KG1 (cell line): ENCODE measurements at places on chromosomes 6 and 20.

- DNase-seq: no peak
These were observed 9.6 kb downstream of the GMEB2 start for GRCh38 chr20:63617092-63617875.

DNA sequence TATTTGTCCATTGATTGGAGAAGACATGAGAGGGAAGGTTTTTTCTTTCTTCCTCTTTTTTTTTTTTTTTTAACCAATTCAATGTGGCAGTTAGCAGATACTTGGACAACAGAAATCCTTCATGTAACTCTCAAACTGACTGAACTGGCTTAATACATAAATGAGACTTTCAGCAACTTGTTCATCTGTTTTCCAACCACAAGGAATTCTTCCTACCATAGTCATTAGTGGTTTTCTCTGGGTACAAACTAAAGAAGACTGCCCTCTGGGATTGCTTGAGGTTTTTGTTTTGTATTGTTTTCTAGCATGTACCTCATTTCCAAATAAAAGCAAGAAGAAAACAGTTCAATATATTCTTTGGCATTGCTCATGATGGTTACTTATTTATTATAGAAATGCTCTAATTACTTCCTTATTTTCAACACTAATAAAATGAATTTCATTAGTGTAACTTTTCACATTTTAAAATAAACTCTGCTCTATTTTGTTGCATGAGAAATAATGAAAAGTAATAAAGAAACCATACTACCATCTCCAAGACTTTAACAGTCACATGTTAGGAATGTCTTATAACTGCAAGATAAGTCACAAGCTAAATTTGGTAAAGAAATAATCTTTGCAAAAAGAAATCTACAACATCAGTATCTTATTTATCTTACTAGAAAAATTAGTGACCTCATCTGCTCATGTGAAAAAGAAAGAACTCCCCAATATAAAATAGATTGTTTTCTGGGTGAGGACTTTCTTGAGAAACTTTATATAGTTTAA, 52.0 kb downstream of the ME1 start:
- no peak for DNase-seq

- DNase-seq: no peak
These were observed 71.6 kb downstream of the TFAP2A start for GRCh38 chr6:10343320-10343719.

DNA sequence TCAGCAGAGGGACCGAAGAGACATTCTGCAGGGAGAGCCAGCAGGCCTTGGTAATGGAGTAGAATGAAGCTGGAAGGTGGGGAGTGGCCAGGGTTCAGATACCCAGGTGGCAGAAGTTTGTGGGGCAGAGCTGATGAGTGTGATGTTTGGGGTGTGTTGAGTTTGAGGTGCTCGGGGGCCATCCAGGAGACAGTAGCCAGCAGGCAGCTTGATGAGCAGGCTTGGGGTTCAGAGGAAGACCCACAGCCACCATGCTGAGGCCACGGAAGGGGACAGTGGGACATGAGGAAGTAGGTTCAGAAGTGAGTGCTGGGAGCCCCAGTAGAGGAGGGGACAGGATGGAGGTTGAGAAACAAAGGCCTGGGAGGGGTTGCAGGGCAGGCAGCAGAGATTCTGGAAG, 11.1 kb upstream of the FOXS1 start:
- DNase-seq: no peak

- no peak for DNase-seq
These were observed 71.4 kb downstream of the ARID1B start for GRCh38 chr6:156848533-156848932.

DNA sequence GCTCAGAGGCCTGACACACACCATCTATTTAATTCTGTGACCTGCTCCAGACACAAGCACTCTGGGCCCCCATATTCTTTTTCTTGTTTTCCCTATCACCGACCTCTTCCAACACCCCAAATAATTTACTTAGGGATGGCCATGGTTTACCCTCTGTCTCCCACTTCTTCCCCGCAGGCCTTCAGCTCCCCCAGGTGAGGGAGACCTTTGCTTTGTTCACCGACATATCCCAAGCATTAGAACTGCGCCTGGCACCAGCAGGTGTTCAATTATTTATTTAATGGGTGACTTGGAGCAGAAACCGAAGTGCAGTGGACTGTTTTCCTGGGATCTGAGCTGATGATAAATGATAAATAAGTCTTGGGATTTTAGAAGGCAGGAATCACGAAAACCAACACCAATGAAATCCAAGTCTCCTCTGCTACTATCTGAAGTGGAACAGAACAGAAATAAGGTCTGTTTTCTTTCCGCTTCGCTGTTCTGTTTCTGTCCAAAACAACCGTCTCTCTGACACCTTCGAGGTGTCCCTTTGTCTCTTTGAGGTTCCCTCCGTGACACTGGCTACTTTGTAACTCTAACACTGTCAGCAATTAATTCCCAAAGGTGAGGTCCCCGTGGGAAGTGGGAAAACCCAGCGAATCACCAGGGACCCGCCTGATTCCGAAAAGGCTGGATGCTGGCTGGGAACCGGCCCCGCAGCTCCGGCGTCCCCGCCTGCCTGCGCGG, 1.1 kb upstream of the RIN2 start:
- DNase-seq: no peak

GRCh38 chr20:25065072-25065624, 7.2 kb upstream of the ACSS1 start:
- no peak for DNase-seq

GRCh38 chr6:7119272-7119801, 11.6 kb downstream of the RREB1 start:
- no peak for DNase-seq

DNA sequence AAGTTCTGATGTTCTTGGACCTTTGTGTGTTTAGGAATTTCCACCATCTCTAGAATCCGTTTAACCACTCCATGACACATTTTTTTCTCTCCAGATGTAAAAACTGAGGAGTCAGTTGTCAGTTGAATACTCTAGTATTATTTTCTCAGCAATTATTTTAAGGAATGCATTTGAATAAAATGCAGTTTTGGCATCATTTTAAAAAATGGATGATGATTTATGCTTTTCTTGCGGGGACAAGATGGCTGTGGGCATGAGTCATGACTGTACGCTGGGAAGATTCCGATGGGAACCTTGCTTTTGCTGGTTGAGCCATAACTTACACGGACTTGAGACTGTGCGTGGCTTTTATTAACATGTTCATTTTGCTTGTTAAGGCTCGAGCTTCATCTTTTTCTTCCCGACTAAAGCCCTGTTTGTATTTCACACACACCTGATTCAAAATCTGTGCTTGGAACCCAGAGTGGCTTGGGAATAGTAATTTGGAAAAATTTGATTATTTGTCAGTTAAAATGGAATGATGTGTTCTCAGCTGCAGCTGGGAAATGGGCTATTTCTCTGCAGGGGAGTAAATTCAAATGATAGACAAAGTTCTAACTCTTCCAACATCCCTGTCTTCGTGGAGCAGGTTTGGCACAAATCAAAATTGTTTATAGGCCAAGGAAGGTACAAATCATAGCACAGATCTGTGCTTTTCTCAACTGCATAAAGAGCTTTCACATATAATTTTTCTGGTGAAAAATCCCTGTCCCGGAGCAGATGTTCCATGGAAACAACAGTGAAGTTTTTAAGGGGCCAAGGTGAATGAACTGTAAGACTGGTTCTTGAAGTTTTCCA, 470.5 kb upstream of the JAG1 start:
- DNase-seq: no peak

DNA sequence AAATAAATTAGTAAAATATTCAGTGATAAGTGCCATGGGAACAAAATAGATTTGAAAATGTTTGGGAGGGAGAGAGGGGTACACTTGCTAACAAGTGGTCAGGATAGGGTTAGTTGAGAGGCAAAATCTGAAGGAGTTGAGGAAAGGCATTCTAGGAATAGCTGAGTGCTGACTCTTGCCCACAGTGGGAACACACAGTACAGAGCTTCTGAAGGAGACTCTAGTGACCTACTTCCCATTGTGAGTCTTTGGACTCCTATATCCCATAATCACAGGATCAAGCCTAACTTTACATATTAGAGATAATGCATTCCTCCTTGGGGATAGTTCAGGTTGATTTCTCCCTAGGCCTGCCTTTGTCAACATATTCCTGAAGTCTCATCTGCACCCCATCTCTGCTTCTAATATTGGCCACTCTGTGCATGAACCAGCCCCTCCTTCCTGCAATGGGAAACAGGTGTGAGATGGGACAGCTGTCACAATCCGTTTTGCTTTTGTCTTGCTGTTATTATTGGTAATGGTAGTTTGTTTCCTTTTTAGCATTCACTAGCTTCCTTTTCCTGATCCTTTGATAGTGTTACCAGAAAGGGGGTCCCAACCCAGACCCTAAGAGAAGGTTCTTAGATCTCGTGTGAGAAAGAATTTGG, 2.6 kb upstream of the TRIM38 start:
- DNase-seq: no peak

DNA sequence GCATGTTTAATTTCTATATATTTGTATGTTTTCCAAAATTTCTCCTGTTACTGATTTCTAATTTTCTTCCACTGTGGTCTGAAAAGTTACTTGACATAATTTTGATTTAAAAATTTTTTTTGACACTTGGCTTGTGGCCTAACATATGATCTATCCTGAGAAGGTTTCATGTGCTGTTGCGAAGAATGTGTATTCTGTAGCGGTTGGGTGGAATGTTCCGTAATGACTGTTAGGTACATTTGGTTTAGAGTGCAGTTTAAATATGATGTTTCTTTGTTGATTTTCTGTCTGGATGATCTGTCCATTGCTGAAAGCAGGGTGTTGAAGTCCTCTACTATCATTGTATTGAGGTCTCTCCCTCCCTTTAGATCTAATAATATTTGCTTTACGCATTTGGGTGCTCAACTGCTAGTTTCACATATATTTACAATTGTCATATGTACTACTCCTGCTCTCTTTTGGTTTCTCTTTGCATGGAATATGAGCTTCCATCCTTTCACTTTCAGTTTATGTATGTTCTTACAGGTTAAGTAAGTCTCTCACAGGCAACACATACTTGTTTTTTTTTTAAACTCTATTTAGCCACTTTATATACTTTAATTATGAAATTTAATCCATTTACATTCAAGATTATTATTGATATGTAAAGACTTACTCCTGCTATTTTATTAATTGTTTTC, 19.5 kb upstream of the EDN1 start:
- DNase-seq: no peak

- DNase-seq: no peak
These were observed 33.4 kb upstream of the SCRT2 start for GRCh38 chr20:708956-709355.

GRCh38 chr6:22622351-22622750, 53.0 kb downstream of the HDGFL1 start:
- no peak for DNase-seq

DNA sequence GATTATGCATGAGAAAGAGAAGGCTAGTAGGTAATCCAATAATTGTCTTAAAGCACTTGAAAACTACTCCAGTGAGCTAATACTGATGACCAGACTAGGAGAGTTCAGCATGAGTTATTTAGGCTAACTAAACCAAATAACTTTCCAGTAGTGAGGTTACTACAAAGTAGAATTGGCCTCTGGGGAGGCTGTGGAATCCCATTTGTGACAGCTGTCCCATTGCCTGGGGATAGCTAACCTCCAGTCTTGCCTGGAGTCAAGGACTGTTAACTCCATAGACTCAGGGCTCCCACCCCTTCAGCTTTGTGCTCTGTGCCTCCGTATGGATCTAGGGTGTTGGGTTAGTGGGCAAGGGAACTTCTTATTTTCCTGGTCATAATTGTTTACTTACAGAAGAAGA, 51.0 kb downstream of the KCNQ5 start:
- DNase-seq: no peak

- DNase-seq: no peak
These were observed 64.1 kb downstream of the FAM50B start for GRCh38 chr6:3913077-3913957.

- DNase-seq: no peak
These were observed 258.8 kb downstream of the TMEM242 start for GRCh38 chr6:157064502-157064901.

GRCh38 chr6:158109748-158110147, 58.3 kb downstream of the SERAC1 start:
- no peak for DNase-seq

- DNase-seq: peak; percentile 30
These were observed 27.9 kb upstream of the TBC1D7 start for GRCh38 chr6:13355999-13356785.

GRCh38 chr20:36333841-36334240, 27.7 kb downstream of the DLGAP4 start:
- DNase-seq: no peak

DNA sequence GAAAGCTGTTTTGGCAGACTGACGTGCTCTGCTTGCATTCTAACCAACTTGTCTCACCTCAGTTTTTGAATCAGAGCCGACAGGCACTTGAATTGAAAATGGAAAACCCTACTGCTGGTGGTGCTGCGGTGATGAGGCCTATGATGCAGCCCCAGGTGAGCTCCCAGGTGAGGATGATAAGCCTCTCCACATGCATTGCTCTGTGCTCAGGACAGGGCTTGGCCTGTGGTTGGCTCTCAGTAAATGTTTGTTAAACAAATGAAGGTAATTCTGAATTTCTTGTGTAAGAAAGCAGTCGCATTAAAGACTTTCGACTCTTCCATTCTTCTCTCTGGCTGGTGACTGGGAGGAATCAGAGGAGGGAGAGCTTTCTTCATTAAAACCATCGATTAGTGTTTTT, 136.3 kb downstream of the SULF2 start:
- DNase-seq: no peak

- no peak for DNase-seq
These were observed 155.6 kb upstream of the SMLR1 start for GRCh38 chr6:130671577-130671976.

DNA sequence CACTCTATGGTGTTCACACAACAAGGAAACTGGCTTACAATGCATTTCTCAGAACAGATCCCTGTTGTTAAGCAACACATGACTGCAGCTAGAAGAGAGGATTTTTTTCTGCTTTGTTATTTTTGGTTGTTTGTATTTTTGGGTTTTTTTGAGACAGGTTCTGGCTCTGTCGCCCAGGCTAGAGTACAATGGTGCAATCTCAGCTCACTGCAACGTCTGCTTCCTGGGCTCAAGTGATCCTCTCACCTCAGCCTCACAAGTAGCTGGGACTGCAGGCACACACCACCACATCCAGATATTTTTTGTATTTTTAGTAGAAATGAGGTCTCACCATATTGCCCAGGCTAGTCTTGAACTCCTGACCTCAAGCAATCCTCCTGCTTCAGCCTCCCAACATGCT, 12.7 kb downstream of the CD24 start:
- DNase-seq: no peak

DNA sequence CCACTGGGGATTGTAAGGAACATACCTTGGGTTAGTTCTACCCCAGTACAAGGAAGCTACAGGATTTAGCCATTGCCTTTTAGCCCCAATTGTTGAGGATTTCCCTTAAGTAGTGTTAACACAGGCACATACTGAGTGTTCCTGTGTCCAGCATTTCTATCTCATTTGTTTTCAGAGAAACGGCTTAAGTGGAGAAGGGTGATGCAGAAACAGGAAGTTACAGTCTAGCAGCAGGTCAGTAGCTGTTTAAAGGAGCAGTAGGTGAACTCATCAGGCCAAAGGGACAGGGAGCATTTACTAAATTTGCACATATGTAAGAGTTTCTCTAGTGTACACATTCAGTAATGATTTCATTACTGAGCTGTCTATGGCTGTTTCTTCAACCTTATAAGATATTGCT, 644.2 kb upstream of the GJE1 start:
- no peak for DNase-seq
